ENCODE measurements at places on chromosomes 1 and 21.
A peak's percentile ranks its signal among the peaks of the same experiment; 100 is the strongest.

DNA sequence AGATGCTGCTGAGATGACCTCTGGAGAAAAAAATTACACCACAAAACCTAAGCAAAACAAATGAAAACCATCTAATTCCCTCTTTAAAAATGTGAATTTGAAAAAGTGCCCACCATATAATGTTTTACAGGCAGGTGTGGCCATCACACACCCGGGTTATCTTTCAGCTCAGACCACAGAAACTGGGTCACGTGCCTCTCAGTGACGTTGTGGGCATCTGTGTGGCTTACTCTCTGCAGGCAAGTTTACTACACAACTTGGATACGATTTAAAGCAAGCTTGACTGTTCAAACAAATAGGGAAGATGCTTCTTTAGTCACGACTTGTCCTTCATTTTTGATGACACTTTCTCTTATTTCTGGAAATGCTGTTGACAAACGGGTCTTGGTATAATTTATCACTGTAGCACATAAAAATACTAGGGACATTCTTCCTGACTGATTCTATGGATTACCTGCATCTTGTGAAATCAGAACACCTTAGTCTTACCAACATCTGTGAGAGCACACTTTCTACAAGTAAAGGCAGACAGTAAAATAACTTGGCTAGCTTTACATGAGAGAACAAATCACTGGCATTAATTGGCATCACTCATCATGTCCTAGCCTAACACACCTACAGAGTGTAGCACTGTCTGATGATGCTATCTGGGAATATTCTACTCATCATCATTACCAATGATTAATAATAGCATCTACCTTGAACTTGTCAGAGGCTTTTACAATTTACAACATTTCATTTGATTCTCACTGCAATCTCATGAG is 89.3 kb upstream of the EDEM3 start:
- DNase-seq = no peak

GRCh38 chr21:15627011-15627410 is 102.8 kb upstream of the USP25 start:
- no peak for DNase-seq

DNA sequence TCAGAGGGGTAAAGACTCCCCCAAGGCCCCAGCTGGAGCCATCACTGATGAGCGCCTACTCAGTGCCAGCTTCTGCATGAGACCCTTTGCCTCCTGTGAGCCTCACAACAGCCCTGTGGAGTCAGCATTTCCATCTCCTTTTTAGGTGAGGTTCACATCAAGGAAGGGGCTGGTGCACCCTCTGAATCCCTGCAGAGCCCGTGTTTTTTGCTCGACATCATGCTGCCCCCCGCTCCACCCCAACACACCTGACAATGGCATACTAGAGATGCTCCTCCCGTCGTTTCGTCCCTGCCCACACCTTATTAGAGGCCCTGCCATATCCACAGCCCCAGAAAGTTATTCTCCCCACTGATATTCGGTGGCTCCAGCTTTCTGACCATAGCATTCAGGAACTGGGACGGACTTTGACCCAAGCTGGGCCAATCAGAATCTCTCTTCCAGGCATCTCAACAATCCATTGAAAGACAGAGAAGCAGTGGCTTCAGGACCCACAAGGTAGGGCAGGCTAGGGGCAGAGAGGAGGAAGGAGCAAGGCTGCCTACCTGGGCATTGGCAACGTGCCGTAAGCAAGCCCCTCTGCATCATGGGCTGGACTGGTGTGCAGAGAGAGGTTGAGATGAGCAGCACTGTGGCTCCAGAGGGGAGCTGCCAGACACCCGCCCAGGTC is 32.7 kb downstream of the EPHA10 start:
- DNase-seq = no peak

DNA sequence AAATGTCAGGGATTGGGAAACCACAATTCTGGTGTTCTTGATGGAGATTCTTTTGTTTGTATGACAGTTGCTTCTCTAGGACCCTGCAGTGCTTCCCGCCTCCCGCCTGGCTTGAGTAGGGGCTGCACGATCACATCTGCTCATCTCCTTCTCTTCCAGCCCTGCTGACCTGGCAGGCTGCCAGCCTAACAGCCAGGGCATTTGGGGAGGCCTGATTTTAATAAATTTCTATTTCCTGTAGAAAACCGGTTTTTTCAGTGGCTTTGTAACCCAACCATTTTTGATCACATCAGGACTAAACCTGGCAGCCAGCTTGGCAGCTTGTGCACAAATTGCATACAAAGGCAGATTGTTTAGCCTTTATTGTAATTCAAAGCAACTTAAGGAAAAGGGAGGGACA is 78.9 kb downstream of the UBE2U start:
- DNase-seq = no peak

- DNase-seq = no peak
These were observed 10.4 kb downstream of the IFI44L start for GRCh38 chr1:78630600-78630999.

- no peak for DNase-seq
These were observed 819.3 kb downstream of the BRINP3 start for GRCh38 chr1:189658381-189658780.

DNA sequence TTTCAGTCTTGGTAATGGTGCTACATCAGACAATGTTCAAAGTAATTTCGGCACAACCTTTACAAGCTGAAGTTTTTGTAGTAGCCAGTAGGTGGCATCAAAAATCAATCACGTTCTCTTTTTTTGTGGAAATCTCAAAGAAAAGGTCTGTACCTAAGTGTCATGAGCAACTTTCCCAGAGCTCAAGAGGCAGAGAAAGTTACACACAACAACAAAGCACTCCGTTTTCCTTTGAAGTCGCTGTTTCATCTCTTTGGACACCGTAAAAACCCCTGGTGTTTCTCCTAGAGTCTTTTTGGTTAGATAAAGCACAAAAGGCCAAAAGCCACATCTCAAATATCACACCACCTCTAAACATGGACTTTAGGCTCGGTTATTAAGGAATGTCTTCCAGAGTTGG is 131.6 kb downstream of the LHX8 start:
- DNase-seq = no peak

- DNase-seq = no peak
These were observed 43.7 kb upstream of the PSEN2 start for GRCh38 chr1:226826479-226827261.

- no peak for DNase-seq
These were observed 27.1 kb downstream of the SLC30A1 start for GRCh38 chr1:211551638-211552460.

- DNase-seq = peak; percentile 66
These were observed 9.2 kb upstream of the KCNQ4 start for GRCh38 chr1:40774266-40774998.

GRCh38 chr1:32151319-32151787 is 28.1 kb upstream of the TXLNA start:
- peak; percentile 48 for DNase-seq

DNA sequence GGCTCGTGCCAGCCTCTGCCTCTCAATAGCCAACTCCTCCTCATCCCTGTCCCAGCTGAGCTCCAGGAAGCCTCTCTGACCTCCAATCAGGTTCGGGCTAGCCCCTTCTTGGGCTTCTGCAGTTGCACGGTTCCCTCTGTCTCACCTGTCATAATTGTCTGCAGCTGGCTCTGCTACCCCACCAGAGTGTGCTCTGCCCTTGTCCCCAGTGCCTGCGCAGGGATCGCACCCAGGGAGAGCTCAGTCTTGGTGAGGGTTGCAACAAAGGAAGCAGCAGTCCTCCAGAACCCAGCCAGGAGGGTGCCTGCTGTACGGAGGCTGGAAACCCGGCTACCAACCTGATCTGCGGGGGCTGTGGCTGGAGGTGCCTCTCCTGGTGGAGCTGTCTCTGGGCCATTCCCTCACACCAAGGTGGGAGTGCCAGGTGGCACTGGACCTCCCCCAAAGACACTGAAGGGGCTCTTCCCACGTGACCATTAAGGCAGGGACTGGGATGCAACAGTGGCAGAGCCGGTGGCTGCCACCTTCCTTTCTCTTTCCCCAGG is 63.5 kb upstream of the DMRTB1 start:
- DNase-seq = peak; percentile 12

GRCh38 chr1:211336161-211336560 is 9.5 kb downstream of the TRAF5 start:
- no peak for DNase-seq

DNA sequence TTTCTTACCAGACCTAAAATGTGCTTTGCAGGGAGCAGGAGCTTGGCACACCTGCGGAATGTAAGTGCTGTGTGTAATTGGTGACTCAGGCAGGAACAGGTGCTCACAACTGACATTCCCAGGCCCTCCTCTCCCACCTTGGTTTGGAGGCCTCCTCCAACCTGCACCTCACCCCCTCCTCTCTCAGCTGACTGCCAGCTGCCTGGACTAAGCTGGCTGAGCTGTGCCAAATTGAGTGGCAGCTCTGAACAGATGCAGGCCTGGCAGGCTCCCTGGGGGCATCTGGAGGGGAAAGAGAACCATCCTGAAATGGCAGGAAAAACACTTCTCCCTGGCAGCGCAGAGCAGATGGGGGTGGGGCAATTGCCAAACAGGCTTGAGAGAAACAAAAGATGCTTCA is 91.7 kb upstream of the PGBD5 start:
- DNase-seq = no peak

DNA sequence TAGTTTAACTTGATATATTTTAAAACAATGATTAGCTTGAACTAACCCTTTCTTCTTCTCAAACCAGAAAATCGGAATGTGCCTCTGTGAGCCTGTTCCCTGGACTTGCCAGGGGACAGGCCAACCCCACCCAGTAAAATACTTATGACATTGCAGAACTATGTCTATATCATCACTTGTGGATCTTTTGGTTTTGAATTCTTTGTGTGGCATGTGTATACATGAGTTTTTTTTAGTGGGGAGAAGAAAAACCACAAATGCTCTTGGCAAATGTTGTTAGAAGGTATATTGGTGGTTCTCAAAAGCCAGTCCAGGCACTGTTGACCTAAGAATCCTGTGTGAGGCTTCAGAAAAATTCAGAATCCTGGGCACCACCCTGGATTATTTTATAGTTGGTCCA is 347.4 kb downstream of the SIPA1L2 start:
- DNase-seq = no peak

GRCh38 chr21:44086636-44087425 is 20.4 kb upstream of the PWP2 start:
- no peak for DNase-seq

DNA sequence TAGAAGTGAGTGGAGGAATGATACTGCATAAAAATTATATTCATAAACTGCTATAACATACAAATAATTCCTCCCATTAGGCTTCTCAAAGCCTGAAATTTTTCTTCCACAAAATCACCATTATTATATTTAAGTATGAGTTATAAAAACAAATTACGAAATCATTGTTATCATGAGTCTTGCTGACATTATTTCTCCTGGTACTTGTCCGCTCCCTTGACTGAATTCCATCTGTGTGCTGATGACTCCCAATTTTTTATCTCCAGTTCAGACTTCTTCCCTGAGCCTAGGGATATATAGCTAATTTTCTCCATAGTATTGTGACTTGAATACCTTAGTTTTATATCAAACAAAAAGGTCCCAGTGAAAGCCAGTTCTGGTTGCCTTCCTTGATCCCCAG is 268.2 kb downstream of the HMCN1 start:
- DNase-seq = no peak

- DNase-seq = no peak
These were observed 540.0 kb downstream of the KIF26B start for GRCh38 chr1:245694753-245695195.

DNA sequence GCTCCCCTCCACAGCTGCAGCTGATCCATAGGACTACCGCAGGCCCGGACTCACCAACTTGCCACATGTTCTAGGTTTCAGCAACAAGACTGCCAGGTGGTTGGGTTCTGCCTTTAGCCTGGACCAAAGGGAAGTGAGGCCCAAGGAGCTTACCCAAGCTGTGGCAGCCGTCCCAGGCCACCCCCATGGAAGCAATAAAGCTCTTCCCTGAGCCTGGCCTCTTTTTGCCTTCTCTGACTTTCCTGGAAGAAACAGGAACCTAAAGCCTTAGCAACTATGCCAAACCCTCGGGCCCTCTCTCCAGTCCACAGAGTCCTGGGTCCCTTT is 2.7 kb upstream of the ARTN start:
- no peak for DNase-seq

DNA sequence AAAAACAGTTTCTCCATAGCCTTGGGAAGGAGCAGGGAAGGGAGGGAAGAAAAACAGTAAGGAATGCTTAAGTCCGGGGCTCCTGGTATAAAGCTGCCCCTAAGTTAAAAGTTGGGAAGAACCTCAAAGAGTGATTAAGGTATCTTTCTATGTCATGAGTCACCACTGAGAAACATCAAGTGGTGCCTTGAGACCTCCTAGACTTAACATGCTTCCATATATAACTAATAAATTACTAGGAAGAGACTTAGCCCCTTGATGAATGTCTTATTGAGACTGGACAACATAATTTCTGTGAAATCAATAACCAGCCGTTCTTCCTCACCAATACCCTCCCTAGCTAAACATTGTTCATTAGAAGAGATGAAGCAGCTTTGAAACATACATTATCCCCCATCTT is 121.8 kb upstream of the SLC44A3 start:
- DNase-seq = no peak

GRCh38 chr1:218363141-218363540 is 18.0 kb downstream of the TGFB2 start:
- no peak for DNase-seq

DNA sequence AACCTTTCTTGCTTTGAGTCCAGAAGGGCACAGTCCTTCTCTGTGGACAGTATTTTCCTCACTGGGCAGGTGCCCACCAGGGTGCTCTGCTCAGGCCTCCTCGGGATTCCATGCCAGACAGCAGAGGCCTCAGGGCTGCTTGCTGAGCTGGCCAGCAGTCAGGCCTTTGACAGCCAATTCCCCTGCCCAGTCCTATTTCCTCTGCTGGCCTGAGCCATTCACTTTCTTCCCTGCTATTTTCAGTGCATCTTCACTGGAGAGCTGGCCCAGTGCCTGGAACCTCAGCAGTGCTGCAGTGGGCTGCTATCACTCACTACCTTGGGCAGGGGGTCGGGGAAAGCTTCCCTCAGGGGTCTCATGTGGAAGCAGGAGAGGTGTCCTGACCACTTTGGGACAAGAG is 33.2 kb downstream of the KCNA10 start:
- DNase-seq = no peak

Data from WERI-Rb-1 (cell line).